ENCODE measurements at places on chromosomes 7 and 10. TPM values are rescaled to one million over a fixed set of nuclear protein-coding genes. Genes with fewer than 3 reads are reported as not detected.

GHRHR gene
- total RNA-seq, result not detected

KCND2 gene
- total RNA-seq, result 0.29 TPM

PTN gene
- not detected for total RNA-seq

MINDY3 gene
- 28.4 TPM for total RNA-seq

AKR1B1 gene
- total RNA-seq, result 99.2 TPM

GLUD1 gene
- total RNA-seq, result 166 TPM

PDE6C gene
- not detected for total RNA-seq
